ENCODE measurements at places on chromosomes 6 and 20. TPM values are rescaled to one million over a fixed set of nuclear protein-coding genes. Genes with fewer than 3 reads are reported as not detected.

SLC17A3 gene
- total RNA-seq: 0.96 TPM

MEP1A gene
- total RNA-seq: not detected

COL21A1 gene
- not detected for total RNA-seq

TREM2 gene
- total RNA-seq: not detected

THBS2 gene
- not detected for total RNA-seq

CGA gene
- total RNA-seq: not detected

RIPPLY2 gene
- not detected for total RNA-seq

APOM gene
- 2.9 TPM for total RNA-seq

ID4 gene
- total RNA-seq: not detected

NKAIN2 gene
- not detected for total RNA-seq

GTSF1L gene
- not detected for total RNA-seq

IP6K3 gene
- total RNA-seq: not detected

BFSP1 gene
- total RNA-seq: 2.7 TPM

MAFB gene
- total RNA-seq: 0.28 TPM
